Right kidney (tissue), 9 donors: ENCODE measurements at places on chromosomes 3 and 15.
A peak's percentile ranks its signal among the peaks of the same experiment; 100 is the strongest.

GRCh38 chr15:48937886-48938285 is 25.8 kb downstream of the SHC4 start:
- DNase-seq: no peak

DNA sequence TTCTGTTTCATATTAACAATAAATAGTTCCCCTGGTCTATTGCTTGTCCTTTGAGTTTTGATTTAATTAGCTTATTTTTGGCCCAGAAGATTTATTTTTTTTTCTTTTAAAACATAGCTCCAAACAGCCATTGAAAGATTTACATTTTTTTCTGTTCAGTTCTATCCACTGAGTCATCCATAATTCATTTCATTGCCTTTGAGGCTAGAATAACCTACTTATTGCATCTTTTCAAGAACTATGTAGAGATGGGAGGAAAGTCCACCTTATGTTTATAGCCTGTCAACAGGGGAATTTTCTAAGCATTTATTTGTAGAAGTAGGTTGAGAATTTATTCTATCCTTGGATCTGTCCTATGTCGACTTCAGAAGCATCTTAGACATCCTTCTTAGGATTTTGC is 53.4 kb upstream of the CHD2 start:
- no peak for DNase-seq

DNA sequence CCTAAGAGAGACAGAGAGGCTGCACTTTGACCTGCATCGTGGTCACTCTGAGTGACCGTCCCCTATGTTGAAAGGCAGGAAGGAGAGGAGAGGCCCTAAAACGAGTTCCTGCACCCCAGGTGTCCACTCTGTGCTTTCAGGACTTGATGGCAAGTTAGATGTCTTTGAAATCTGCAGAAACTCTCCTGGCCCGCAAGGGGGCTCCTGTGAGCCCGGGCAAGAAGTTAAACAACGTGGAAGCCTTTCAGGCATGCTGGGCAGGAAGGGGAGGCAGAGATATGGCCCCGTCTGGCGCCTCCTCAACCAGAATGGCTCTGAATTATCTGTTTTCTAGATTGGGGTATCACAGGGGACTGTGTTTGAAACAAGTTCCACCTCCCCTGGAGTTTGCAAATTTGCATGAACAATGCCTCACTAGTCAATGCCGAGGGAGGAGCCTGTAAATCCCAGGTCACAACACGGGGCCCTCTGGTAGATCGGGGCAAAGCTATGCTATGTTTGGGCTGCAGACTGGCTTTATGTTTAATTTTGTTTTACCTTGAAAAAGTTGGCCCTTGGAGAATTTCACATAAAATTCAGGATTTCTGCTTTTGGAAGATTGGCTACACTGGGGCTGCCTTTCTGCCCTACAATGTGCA is 9.8 kb downstream of the CTXND1 start:
- DNase-seq: no peak

DNA sequence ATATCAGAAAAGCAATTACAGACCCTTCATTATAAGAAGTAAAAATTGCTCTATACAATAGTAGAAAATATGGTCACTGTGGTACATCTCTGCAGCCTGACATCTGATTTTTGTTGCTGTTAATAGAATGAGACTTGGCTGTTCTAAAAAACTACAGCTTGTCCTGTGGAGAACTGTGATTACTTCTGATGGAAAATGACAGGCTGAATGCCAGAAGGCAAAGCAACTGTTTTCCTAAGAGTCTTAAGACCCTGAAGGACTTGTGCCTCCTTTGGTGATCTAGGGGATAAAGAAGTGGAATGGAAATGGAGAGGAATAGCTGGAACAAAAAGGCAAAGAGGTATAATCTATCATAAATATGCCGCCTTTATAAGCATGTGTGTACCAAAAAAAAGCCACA is 314.8 kb downstream of the BCHE start:
- no peak for DNase-seq

DNA sequence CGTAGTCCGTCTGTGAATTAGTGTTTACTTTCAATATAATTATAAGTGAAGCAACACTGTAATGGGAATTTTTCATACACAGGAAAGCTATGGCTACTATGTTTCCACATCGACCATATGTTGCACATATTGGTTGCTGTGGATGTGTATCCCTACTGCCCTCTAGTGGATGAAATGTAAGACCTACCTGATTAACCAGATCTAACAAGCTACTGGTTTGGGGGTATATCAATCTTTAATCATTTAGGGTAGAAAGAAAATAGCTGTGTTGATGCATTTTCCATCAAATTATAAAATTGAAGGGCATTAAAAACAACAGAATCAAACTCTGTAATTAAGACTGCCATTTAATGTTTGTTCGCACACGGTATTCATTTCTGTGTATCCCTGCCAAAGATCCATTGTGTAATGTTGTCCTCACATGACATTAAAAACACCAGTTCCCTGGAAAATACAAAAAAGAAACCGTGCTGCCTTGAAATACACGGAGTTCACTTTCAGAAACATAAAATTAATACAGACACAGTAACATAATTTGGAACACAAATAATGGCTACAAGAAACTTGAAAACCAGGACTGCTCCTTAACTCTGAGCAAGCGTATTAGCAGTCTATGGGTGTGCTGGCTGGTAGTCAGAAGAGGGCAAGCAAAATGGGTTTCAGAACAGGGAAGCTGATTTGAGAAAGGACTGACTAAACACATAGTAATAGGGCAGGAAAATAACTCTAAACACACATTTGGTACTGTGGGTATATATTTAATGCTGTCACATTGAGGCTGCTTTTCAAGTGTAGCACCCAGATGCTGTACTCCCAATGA is 125.1 kb downstream of the TIGIT start:
- peak; percentile 38 for DNase-seq

- no peak for DNase-seq
These were observed 316.3 kb upstream of the STAC start for GRCh38 chr3:36063992-36064391.

- no peak for DNase-seq
These were observed 643 bp downstream of the ABCC5 start for GRCh38 chr3:184016811-184017671.

DNA sequence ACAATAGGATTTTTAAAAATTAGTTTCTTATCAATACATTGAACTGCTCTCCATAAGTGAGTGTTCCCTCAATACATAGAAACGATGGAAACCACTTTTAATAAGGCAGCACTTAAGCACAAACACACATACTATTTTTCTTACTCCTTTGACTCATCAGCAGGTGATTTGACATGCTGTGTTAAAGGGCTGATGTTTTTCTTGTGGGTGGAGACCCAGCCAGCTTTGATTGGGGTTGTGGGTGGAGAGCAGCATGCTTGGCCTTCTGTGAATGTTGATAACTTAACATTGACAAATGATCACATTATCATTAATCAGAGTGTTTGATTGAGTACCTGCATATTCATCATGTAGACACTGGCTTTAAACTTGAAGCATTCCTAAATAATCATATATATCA is 223.0 kb upstream of the DPH6 start:
- no peak for DNase-seq

DNA sequence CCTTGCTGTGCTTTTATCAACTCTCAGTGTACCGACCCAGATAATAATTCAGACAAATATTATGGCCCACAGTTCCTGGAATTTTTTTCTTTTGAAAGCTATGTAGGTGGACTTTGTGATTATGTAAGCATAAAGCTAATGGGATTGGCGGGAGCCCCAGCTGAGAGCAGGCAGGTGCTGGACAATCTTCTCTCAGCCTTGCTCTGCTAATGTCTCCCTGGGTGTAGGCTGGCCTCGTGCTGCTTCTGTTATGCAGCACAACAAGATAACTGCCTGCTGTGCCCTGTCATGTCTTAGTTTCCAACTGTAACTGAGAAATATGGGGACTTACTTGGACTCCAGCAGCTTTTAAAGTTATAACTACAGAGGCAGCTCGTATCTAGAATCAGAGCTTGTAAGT is 415.0 kb downstream of the PDCD6IP start:
- no peak for DNase-seq

DNA sequence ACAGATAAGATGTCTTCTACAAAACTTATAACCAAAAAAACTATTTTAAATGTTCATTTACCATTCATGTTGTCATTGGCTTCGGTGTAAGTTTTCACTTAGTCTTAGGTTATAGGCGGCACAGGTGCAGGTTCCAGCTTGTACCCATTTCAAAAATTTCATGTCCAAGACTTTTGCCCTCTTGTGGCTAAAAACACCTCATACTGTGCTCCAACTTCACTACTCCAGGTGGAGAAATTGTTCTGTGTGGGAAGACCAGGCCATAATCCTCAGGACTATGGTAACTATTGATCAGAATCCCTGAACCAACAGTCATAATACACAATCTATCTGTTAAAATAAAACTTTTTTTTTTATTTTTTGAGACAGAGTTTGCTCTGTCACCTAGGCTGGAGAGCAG is 95.2 kb upstream of the ATP11B start:
- no peak for DNase-seq

DNA sequence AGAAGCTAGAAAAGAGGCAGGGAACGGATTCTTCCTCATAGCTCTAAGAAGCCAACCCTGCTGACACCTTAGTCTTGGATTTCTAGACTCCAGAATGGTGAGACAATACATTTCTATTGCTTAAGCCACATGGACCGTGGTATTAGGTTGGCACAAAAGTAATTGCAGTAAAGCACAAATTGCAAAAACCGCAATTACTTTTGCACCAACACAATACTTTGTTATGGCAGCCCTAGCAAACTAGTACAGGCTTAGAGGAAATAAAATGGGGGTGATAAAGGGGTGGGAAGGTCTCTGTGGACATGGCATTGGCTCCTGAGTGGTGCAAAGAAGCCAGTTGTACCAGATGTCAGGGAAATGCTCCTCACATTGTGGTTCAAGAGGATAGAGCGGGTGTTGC is 56.0 kb downstream of the SLC7A14 start:
- DNase-seq: no peak

GRCh38 chr3:50749822-50750221 is 75.1 kb downstream of the DOCK3 start:
- DNase-seq: no peak

- no peak for DNase-seq
These were observed 18.1 kb downstream of the DUSP7 start for GRCh38 chr3:52038227-52038626.

DNA sequence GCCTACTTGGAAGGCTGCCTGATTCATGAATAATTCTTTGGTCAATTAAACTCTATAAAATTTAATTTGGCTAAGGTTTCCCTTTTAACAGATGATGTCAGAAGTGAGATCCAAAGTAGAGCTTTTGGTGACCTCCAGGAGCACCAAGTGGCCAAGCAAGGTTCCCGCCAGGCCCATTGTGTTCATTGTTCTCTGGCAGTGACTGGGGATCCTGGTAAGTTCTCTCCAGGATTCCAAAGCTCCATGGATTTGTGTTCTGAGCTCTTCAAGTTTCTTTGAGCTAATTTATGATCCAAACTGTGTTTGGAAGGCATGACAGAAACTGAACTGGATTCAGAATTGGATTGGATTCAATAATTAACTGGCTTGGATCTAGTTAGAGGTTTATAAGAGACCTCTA is 72.0 kb upstream of the ALDH1L1 start:
- DNase-seq: no peak

DNA sequence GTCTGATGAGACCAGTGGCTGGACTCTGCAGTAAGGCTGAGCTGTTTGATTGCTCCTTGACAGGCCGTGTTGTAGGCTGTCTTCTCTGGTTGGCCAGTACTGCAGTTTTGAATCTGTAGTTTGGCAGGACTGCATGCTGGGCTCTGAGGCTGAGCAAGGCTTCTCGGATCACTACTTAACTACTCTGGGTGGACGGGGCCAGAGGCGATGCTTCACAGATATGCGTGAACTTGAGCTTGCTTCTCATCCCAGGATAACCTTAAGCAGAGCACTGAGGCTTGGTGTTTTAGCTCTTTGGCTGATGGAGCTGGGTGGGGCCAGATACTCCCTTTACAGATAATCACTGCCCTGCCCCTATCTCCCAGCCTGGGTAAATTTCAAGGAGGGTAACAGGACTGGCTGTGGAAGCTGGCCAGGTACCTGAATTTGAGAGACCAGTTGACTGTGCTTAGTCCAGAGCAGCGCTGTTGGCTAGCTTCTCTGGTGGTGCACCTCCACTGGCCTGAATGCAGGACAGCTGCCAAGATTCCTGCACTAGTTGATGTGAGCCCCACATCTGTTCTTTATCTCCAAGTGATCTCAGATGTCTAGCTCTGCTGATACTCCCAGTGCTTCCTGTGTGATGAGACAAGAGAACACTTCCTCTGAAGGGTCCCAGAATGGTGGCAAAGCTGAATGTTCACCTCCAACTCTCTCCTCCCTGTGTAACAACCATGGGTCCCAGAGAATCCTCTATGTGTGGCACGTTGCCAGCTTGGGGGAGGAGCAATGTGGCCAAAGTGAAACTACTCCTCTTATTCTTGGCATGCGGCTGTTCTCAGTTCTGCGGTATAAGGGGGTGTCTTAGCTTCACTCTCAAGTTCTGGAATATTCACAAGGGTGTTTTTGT is 37.9 kb downstream of the RPL39L start:
- peak; percentile 47 for DNase-seq

GRCh38 chr3:99402755-99403154 is 235.6 kb upstream of the COL8A1 start:
- DNase-seq: no peak
